ENCODE measurements at places on chromosomes 11 and 22. TPM values are rescaled to one million over a fixed set of nuclear protein-coding genes. Genes with fewer than 3 reads are reported as not detected.
A peak's percentile ranks its signal among the peaks of the same experiment; 100 is the strongest.

GRCh38 chr11:36243641-36244040, 45.6 kb downstream of the COMMD9 start:
- no peaks in the 10 kb centered on the region for H3K27me3 ChIP-seq
- H3K27ac ChIP-seq, result no peak overlapping the region
- no peak overlapping the region for H3K4me3 ChIP-seq
- no peaks in the 10 kb centered on the region for H3K36me3 ChIP-seq

- no peak overlapping the region for H3K4me3 ChIP-seq
- no peak for DNase-seq
- H3K27me3 ChIP-seq, result peaks cover 18% of the 10 kb centered on the region
- H3K4me1 ChIP-seq, result peaks cover 3% of the 10 kb centered on the region
- no peaks in the 10 kb centered on the region for H3K36me3 ChIP-seq
Observed at GRCh38 chr11:44699497-44700408, 27.0 kb upstream of the TSPAN18 start.

PTPRCAP gene
- 0.73 TPM for total RNA-seq

DNA sequence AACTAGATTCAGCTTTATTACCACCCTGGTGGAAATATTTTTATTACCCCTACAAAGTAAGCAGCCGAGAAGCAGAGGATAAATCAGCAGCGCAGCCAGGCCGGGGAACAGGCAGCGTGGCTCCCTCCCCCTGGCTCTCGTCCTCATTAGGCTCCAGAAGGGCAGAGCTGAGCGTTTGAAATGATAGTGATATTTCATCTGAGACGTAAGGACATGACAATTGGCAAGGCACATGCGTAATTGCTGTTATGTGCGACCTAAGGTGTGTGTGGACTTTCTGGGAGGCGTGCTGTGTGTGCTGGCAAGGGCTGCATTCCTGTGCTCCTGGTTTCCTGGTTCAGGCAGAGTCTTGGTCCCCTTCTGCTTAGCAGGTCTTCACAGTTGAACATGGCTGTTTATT, 247.8 kb downstream of the TBC1D22A start:
- H3K4me1 ChIP-seq, result peaks cover 3% of the 10 kb centered on the region
- no peaks in the 10 kb centered on the region for H3K36me3 ChIP-seq
- H3K27me3 ChIP-seq, result no peaks in the 10 kb centered on the region
- DNase-seq, result no peak
- H3K27ac ChIP-seq, result peak overlapping the region; percentile 46
- H3K4me3 ChIP-seq, result no peak overlapping the region

DNA sequence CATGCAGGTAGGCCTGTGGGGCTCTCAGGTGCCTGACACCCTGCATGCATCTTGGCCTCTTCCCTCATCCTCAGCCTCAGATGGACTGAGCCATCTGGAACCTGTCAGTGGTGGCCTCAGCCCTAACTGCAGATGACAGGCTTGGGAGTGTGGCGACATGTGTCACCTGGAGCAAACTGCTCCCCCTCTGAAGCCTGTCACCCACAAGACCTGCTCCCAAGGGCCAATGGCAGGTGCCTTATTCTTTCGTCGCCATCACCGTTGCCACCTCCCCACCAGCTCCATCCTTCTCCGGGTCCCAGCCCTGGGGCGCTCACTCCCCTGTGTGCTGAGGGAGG, 3.6 kb upstream of the SEPTIN5 start:
- no peak for DNase-seq
- H3K27me3 ChIP-seq, result peaks cover 37% of the 10 kb centered on the region
- H3K4me1 ChIP-seq, result no peaks in the 10 kb centered on the region
- no peak overlapping the region for H3K27ac ChIP-seq

DNA sequence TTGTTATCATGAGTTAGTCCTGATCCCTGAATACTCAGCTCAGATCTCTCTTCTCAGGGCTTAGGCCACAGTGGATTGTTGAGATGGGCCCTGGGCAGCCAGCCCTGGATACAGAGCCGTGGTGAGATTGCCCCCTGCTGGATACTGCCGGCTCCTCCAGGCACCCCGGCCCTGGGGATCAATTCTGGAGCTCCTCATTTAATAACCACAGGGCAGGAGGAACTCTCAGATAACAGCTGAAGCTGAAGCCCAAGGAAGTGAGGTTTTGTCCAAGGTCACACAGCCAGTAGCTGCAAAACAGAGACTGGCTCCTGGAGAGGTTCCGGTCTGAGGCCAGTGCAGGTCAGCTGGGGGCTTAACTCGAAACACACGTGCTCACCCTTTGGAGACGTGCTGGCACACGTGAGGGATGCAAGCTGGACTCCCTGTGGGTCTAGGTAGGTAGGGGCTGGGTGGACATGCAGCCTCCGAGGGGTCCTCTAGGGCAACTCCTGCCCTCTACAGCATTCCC, 16.0 kb downstream of the USH1C start:
- H3K36me3 ChIP-seq, result no peaks in the 10 kb centered on the region
- H3K27ac ChIP-seq, result no peak overlapping the region
- no peak overlapping the region for H3K4me3 ChIP-seq
- peaks cover 16% of the 10 kb centered on the region for H3K27me3 ChIP-seq

PRG3 gene
- not detected for total RNA-seq

OR52R1 gene
- total RNA-seq, result not detected

DNA sequence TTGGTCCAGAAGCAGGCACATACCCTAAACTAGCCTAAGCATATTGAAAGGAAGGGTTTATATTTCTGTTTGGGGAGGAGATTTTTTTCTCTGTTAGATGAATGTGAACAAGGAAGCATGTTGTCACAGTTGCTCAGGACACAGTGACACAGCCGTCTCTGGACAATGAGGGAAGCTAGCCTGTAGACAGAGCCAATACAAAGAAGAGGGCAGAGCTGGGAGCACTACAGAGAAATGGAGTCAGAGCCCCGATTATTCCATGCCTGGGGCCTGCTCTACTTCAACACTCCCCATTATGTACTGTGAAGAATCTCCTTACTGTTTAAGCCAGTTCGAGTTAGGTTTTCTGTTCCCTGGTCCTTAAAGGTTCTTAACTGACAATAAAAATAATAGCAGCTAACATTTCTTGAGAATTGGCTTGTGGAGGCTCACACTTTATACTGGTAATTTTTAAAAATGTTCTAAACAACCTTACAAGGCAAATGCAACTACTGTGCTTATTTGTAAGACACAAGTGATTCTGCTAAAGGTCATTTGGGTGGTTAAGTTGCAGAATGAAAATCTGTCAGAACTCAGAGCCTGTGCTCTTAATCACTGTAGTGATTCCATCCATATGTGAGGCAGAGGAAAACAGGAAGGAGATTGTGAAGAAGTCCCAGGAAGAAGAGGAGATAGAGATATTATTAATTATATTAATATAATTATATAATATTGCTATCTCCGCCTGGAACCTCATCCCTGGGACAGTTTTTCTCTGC, 58.8 kb upstream of the RRAS2 start:
- DNase-seq, result no peak
- no peak overlapping the region for H3K4me3 ChIP-seq
- no peaks in the 10 kb centered on the region for H3K36me3 ChIP-seq
- no peaks in the 10 kb centered on the region for H3K4me1 ChIP-seq
- H3K27me3 ChIP-seq, result peaks cover 5% of the 10 kb centered on the region

All from progenitor cell of endocrine pancreas (in vitro differentiated cells).